Right renal pelvis (tissue), 4 donors: ENCODE measurements at places on chromosomes 1 and 21. TPM values are rescaled to one million over a fixed set of nuclear protein-coding genes. Genes with fewer than 3 reads are reported as not detected.

DNA sequence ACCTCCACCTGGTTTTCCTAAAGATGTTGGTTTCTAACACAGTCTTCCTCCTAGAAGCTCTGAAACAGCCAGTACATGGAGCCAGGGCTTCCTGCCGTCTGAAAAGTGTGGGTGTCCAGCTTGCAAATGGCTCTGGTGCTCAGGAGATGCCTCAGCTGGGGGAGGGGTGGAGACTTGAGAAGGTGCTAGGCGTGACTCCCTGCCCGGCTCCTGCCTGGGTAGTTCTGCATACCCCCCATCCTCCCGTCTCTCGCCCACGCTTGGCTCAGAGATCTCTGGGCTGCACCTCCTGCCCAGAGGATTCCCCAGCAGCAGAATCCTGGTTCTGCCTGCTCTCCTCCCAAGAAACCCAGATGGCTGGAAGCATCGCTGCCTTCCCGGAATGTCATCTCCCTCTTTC lies 16.9 kb downstream of the STUM start:
- no peak for DNase-seq

GRCh38 chr21:45596704-45597318 lies 46.7 kb upstream of the PCBP3 start:
- no peak for DNase-seq

Gene AGT
- 39.5 TPM for polyA plus RNA-seq

DNA sequence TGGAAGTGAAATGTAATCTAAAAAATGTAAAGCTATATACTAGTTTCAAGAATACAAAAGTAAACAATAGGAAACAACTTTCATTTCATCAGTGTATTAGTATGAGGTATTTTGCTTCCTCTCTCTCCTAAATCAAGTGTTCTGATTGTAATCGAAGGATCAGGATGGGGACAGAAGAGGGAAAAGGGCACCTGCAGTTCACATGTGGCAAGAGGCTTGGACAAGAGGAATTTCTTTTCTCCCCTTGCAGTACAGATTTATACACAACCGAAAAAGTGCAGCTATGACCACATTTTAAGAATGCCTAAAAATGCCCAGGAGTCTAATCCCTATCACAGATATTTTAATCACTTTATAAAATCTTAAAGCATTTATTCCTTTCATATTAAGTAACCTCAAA lies 63.7 kb downstream of the NRIP1 start:
- no peak for DNase-seq

GRCh38 chr1:23720256-23720995 lies 22.8 kb upstream of the ELOA start:
- DNase-seq = no peak

GRCh38 chr1:4801192-4801924 lies 146.9 kb downstream of the AJAP1 start:
- DNase-seq = no peak

Gene HTR6
- polyA plus RNA-seq = 1.5 TPM

DNA sequence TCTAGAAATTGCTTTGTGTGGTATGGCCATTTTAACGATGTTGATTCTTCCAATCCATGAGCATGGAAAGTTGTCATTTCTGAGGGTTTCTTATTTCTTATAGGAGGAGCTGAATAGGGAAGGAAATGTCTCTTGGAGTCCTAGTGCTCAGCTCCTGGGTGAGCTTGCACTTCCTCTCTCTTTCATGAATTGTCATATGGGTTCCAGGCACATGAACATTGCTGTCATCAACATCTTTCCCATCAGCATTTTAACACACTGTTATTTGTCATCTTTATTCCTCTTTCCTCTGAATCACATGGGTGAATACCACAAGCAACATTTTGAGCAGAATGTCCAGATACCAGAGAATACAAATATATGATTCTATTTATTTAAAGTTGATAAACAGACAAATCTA lies 23.4 kb downstream of the SLAMF6 start:
- DNase-seq = no peak

DNA sequence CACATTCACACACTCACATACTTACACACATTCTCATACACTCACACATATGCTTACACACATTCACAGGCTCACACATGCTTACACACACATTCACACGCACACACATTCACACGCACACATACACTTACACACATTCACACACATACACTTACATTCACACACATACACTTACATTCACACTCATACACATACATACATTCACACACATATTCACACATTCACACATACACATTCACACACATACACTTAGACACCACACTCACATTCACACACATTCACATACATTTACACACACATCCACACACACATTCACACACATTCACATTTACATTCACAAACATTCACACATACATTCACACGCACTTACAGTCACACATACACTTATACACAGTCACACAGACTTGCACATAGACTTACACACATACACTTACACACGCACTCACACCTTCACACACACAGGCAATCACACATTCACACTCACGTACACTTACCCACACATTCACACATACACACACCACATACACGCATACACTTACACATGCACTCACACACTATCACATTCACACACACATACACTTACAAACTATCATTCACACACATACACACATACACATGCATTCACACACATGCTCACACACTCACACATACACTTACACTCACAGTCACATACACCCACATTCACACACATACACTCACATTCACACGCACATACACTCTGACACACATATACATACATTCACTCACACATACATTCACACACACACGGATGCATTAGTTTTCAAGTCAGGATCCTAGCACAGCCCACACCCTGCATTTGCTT lies 16.8 kb downstream of the PDE9A start:
- DNase-seq = no peak

GRCh38 chr1:6152181-6152580 lies 27.9 kb downstream of the CHD5 start:
- DNase-seq = no peak

Gene TMPRSS15
- polyA plus RNA-seq = 0.67 TPM

GRCh38 chr1:110876748-110877341 lies 3.9 kb downstream of the CD53 start:
- no peak for DNase-seq

DNA sequence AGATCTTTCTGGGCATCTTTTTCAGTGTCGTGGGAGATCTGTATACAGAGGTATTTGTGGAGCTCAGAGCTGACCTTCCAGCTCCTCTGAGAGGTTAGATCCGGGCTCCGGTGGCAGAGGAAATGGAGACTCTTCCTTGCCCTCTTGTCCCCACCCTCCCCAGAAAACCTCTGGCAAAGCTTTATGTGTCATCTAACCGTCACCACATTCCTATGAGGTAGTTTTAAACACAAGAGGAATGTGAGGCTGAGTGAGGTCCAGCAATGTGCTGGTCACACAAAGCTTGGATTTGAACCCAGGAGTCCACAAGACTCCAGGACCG lies 1.2 kb downstream of the CD160 start:
- DNase-seq = no peak

DNA sequence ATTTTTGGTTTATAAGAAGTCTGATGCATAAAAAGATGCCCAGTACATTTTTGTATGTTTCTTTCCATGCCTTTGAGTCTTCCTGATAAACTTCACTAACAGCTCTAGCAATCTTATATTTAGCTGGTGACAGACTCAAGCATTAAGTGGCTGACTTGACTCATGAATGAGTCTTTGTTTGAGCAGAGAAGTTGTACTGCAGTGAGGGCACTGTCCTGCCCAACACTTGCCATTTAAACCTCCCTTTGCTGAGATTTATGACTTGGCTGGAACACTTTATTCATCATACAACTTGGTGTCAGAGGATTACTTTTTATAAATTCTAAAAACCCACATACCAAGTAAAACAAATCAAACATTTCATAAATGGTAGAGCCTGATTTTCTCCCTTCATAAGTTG lies 14.6 kb upstream of the CAMSAP2 start:
- no peak for DNase-seq

DNA sequence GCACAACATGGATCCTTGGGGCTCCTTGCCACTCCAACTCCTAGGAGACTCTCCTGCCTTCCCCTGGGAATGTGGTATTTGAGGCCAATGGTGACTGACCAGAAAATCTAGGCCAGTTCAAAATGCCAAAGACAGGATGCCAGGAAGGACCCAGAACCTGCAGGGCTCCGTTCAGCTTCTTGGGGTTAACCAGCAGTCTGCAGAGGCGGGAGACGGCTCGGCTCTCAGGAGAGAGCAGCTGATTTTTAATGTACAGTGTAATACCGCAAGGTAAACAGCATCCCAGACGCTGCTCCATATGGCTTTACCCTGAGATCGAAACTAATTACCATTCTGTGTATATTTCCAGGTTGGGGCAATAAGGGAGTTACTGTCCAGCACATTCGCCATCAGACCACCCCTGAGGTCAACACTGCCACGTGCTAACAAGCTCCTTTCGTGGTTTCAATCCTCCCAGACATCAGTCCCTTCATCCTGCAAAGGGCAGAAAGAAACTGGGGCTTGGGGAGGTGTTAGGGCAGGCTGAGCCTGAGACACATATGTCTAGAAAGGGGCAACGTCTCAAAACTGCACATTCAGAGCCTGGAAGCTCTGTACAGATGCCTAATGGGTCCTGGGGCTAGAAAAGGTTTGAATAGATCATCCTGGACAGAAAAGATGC lies 16.7 kb downstream of the ITPKB start:
- no peak for DNase-seq

Gene ATXN7L2
- polyA plus RNA-seq = 10.1 TPM

DNA sequence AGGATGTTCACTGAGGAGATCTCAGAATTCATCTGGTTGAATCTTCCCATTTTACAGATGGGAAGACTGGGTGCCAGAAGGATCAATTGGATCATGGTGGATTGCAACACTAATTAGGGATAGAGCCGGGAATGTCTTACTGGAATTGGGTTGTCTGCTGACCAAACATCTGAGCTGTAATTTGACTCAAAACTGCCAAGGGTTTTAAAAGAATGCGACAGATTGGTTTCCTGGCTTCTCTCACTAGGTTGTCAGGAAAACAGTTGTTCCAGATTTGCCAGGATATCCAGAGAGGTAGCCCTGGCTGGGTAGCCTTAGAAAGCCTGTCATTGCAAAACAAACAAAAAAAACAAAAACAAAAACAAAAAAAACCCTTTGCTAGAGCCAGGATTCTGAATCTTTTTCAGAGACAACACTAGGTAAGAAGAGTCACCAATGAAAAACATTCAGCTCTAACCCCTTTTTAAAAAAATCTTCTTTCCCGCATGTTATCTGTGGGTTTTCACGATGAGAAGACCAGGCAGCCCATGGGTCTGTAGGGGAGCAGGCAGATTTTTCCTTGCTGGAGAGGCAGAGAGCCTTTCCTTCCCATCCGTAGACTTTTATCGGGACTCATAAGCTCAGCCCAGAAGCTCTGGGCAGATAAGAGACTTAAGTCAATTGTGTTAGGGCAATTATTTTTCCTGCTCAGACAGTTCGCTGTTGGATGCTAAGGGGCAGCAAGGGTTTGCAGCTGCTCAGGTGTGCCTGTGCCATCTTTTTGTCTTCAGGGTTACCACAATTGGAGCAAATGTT lies 418.9 kb downstream of the PRDM2 start:
- DNase-seq = no peak

Gene S100A1
- 33.4 TPM for polyA plus RNA-seq

Gene DRAXIN
- 1.00 TPM for polyA plus RNA-seq

- no peak for DNase-seq
Observed at GRCh38 chr1:25774921-25775771, 24.8 kb upstream of the SELENON start.

- no peak for DNase-seq
Observed at GRCh38 chr1:37662031-37662755, 27.5 kb upstream of the RSPO1 start.

GRCh38 chr1:156797212-156797871 lies 19.3 kb downstream of the SH2D2A start:
- no peak for DNase-seq

Gene MAB21L3
- polyA plus RNA-seq = 0.78 TPM

DNA sequence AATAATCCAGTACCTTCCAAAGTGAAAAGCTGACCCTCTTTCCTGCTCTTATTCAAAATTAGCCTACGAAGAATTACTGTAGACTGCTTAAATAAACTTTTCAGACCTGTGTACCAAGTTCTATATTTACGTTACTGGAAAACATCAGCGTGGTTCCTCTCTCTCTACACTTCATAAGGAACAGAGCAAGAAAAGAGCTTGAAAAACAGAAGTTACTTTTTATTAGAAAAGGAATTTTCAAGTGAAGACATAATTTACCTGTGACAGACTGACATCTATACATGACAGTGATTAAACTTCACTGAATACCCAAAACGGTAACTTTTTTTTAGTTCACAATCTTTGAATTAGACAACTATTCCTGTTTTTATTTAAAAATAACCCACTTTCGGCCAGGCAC lies 2.7 kb downstream of the ENAH start:
- no peak for DNase-seq

Gene TMEM81
- polyA plus RNA-seq = 4.0 TPM

Gene CFAP126
- 11.8 TPM for polyA plus RNA-seq

DNA sequence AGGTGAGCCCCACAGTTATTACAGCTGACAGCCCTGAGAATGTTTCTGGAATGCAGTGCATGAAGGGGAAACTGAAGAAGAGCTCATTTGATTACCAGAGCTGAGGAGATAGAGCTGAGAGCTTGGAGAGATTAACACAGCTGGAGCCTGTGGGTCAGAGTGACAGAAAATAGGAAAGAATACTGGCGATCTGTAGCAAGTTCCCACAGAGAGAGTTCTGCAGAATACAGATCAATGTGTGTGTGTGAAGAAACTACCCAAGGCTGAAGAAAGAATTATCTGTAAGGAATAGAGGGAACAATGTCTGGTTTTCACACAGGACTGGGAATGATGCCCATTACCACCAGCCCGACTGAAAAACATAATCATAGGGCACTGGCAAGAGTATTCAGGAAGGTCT lies 103.6 kb upstream of the SNX7 start:
- no peak for DNase-seq

GRCh38 chr21:27225151-27225550 lies 258.3 kb upstream of the ADAMTS5 start:
- DNase-seq = no peak

Gene SHISA4
- 15.6 TPM for polyA plus RNA-seq

- DNase-seq = no peak
Observed at GRCh38 chr1:5494518-5494917, 497.7 kb downstream of the NPHP4 start.

DNA sequence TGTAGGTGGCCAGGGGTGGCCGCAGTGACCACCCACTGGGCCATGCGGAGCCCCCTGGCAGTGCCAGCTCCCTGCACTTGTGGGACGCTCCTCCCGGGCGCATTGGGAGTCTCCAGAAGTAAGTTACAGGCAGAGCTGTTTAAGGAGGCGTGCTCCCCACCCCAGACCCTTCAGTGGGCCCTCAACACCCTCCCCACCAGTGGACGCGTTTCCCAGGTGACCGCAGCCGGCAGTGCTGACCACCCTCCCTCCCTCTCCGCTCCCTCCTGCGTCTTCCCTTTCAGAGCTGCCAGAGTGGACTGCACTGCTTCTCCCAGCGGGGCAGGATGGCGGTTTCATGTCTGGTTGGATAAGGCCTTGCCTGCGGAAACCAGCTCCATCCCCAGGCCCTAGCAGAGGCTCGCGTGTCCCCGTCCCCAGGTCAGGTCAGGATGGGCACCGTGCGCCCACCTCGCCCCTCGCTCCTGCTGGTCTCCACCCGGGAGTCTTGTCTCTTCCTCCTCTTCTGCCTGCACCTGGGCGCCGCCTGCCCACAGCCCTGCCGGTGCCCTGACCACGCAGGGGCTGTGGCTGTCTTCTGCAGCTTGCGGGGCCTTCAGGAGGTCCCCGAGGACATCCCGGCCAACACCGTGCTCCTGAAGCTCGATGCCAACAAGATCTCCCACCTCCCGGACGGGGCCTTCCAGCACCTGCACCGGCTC lies 1.1 kb downstream of the LRRC3 start:
- no peak for DNase-seq
